ENCODE measurements at places on chromosomes 3 and 15.

GRCh38 chr3:20353286-20353685, 167.3 kb upstream of the SGO1 start:
- DNase-seq = no peak

GRCh38 chr3:16511681-16512434, 1.6 kb downstream of the RFTN1 start:
- DNase-seq = peak; percentile 85

DNA sequence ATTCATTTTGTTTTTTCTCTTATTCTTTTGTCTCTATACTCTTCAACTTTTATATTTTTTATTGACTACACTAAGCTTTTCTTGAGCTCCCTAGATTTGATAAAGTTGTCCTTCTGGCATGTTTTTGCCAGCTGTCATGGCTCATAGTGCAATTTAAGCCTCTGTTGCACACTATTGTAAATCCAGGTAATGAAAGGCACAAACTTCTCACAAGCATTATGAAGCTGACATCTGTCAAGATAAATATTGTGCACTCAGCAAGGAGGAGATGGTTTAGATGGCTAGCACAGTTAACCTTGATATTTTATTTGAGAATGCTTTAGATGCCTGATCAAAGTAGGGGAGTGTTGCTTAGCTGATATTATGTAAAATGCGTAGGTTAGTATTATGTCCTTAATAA, 1280.9 kb downstream of the NSUN3 start:
- no peak for DNase-seq

- no peak for DNase-seq
Observed at GRCh38 chr15:69035205-69035917, 20.9 kb downstream of the NOX5 start.

DNA sequence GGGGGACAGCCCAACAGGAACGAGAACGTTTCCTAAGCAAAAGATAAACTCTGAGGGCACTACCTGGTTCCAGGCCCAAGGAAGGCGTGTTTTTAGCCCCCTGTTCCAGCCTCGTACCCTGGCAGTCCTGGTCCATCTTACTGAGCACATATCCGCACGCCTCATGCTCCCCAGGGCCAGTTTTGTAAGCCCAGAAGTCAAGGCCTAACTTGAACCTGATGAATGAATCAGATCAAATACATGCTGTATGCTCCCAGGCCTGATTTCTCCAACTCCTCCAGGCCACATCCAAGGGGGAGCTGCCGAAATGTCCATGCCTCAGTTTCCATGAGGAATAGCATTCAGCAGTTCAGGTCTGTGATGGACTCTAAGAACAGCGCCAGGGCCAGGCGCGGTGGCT, 14.3 kb upstream of the DOCK3 start:
- no peak for DNase-seq

DNA sequence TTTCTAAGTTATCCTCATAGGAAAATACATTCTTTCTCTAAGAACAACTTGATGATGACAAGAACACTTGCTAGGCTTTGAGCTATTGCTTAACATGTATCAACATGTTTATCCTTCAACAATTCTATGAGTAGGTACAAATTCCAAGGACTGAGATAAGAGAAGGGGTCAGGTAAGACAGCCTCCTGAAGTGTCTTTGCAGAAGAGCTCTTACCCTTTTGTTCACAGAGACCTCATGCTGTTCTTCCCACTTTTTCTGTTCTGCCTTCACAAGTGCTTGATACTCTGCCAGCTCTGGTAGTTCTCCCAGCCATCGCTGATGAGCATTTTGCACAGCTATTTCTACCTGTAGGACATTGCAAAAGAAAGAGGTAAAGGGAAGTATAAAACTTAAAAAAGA, 50.9 kb downstream of the CEP152 start:
- DNase-seq = no peak

DNA sequence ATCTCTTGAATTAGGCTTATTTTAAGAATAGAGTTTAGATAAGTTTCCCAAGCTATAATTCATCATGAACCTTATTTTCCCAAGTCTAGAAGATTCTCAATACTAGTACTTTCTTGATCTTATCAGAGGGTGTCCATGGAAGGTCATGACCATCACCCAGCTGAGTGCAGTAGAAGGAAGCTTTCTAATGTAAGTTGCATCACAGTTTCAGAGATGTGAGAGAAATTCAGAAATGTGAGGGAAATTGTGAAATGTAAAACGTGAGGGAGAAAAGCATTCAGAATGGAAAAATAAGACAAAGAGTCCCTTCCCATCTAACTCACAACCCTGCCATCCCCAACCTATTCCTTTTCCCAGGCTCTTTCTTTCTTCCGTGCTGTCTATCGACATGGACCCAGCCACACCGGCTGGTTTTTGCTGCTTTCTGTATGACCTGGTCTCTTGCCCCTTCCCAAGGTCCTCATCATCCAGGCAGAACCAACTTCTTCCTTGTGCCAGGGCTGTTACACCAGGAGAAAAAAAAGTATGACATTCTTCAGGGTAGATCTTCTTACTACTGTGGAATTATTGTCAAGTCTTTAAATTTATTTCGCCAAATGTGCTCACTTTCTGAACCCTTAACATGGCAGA, 6.7 kb downstream of the CAPN3 start:
- no peak for DNase-seq

GRCh38 chr3:188491276-188491687, 337.3 kb downstream of the LPP start:
- no peak for DNase-seq
